Right renal pelvis (tissue), 4 donors: ENCODE measurements at places on chromosomes 11 and 22. TPM values are rescaled to one million over a fixed set of nuclear protein-coding genes. Genes with fewer than 3 reads are reported as not detected.

DNA sequence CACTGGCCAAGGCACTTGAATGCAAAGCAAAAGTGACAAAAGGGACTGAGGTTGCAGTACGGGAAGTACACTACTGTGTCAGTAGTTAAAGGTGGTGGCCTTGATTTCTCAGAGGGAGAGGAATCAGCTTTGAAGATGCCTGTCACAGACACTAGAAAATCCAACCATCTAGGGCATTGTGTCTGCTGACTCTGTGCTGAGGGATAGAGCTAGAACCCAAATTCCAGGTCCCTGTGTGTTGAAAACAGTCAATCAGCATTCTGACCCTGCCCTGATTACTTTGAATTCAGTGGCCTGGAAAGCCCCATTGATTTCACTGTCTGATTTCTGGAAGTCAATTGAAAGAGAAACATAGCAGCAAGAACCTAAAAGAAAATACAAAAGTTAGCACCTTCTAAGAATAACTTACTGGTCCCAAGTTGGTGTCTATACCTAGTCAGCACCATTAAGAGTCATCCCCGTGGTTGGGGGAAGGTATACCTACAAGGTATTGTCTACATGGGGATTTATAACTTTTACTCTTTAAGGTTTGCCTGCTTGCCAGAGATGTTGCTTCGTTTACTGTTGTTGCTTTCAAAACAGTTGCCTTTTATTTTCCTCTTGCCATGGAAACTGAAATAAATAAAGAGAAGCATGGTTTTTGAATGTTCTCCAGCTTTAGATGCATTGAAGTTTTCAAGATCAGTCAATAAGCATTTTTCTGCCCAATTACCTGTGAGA, 97.3 kb downstream of the PDHX start:
- no peak for DNase-seq

- no peak for DNase-seq
Measured at GRCh38 chr11:85656777-85657176, 8.2 kb downstream of the CREBZF start.

DNA sequence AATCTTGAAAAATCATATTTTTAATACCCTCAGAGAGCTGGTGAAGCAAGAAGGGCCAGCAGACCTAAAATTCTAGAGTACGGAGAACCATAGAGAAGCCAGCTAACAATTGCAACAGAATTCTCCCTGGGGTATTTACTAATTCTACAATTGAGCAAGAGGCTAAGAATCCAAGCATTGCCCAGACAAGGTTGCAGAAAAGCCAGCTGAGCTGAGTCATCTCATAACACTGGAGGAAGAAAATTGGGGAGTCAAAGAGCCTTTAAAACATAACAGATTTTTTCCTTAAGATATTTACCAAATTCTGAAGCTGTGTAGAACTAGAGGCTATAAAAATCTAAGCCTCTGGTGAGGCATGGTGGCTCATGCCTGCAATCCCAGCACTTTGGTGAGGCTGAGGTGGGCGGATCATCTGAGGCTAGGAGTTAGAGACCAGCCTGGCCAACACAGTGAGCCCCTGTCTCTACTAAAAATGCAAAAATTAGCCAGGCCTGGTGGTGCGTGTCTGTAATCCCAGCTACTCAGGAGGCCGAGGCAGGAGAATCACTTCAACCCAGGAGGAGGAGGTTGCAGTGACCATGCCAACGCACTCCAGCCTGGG, 13.6 kb upstream of the TMEM216 start:
- DNase-seq = no peak

DNA sequence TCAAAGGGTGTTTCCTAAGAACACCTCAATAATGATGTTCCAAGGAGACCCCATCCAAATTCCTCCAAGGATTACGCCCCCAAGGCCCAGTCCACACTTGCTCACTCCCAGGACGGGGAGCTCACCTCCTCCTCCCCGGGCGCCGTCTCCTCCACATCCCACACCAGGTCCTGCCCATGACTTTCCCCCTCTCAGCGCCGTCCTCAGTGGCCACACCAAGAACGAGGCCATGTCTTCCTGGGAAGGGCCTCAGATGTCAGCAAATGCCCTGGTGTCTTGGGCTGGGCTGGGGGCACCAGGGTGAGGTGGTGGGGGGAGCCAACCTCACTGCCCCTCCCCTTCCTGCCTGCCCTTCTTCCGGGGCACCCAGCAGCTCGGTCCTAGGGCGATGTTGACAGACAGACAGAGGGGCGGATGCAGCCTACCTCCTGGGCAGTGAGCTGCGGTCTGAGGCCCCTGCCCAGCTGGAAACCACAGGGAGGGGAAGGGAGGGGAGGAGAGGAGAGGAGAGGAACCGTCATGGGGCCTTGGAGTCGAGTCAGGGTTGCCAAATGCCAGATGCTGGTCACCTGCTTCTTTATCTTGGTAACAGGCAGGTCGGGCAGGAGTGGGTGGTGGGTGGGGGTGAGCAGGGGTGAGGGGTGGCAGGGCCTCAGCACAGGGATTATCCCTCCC, at the start of the genes C11orf21 and TSPAN32:
Gene C11orf21, minus strand, starts transcription at position 288 of the 675 bp plus-strand sequence. Its CDS starts 110 bp downstream, at position 178.
Gene TSPAN32, plus strand, starts transcription at position 383 of the 675 bp plus-strand sequence. Its CDS starts 137 bp downstream, at position 520.
- no peak for DNase-seq

DNA sequence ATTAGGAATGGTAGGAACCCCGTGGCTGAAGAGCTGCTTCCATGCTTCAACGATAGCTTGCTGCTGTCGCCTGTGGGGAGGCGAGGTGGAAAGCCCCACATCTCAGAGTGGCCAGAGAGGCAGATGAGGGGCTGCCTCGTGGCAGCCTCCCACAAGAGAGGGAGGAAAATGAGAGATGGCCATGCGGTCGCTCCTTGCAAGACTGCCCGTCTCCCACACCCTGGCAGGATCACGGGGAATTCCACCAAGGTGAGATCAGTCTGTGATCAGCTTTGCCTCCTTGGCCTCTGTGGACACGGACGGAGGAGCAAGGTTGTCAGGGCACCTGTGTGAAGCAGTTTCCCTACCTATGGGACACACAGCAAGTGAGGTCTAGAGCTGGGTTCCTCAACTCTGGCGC, 3.0 kb downstream of the CRYBA4 start:
- DNase-seq = no peak

Gene HBE1
- 11.6 TPM for polyA plus RNA-seq

Gene BTBD18
- polyA plus RNA-seq = 0.08 TPM

Gene FIBIN
- polyA plus RNA-seq = 23.8 TPM
